Activated naive CD8-positive, alpha-beta T cell treated with anti-CD3 and anti-CD28 coated beads, Interleukin-2, amount 10 ng/mL, durations not matched to agents 7 days and 5 days (primary cell): ENCODE measurements at places on chromosomes 6 and 20. TPM values are rescaled to one million over a fixed set of nuclear protein-coding genes. Genes with fewer than 3 reads are reported as not detected.

DNA sequence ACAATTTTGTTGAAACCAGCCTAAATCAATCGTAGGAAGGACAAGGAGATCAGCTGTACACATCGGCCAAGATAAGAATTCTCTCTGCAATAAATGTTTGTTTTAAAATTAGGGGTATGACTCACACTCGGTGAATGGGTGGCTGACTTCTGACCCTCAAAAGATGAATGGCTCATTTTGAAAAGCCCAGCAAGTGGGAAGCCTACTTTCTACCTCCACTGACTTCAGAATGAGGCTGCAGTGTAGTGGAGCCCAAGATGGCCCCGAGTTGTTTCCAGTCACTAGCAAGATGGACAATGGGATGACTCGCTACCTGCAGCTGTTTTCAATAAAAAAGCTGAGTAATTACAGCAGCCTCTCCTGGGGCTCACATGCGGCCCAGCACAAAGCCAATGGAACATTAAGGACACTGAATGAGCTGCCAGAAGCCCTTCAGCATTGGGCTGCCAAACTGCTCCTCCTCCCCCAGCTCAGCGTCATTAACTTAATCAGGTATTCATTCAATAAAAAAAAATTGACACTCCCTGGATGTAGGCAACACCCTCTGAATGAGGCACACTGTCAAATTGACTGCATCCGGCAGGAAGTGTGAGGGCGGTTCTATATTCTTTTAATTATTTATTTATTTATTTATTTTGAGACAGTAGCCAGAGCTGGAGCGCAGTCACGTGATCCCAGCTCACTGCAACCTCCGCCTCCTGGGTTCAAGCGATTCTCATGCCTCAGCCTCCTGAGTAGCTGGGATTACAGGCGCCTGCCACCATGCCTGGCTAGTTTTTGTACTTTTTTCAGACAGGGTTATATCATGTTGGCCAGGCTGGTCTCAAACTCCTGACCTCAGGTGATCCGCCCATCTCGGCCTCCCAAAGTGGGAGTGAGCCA, 107.3 kb downstream of the GMPR start:
- no peaks in the 10 kb centered on the region for H3K36me3 ChIP-seq
- no peak overlapping the region for H3K4me3 ChIP-seq
- no peaks in the 10 kb centered on the region for H3K27me3 ChIP-seq
- no peak overlapping the region for H3K27ac ChIP-seq
- DNase-seq = no peak

Gene TRDN
- total RNA-seq = not detected

Gene LRFN2
- not detected for total RNA-seq

DNA sequence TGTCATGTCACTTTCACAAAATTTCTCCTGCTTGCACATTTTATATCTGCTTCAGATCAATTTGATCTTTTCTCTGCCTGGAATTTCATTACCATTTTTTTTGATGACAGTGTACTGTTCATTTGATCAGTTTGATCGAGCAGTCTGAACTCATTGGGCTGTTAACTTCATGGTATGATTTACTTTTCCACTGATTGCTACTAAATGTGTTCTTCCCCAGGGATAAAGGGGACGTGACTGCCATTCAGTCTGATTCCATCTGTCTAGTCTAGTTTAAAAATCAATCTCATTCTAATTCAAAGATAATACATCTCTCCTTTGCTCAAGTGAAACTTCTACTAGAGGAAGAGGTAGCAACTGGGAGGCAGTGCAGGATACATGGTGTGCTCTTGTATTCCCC, 21.1 kb downstream of the LAMP5 start:
- no peak for DNase-seq
- H3K4me1 ChIP-seq = no peaks in the 10 kb centered on the region
- H3K27me3 ChIP-seq = no peaks in the 10 kb centered on the region
- no peak overlapping the region for H3K4me3 ChIP-seq

Gene AGPAT4
- total RNA-seq = 4.9 TPM

Gene GPR6
- total RNA-seq = not detected

GRCh38 chr6:136647363-136647852, 97.2 kb upstream of the MAP7 start:
- H3K4me1 ChIP-seq = no peaks in the 10 kb centered on the region
- H3K27ac ChIP-seq = no peak overlapping the region
- H3K27me3 ChIP-seq = no peaks in the 10 kb centered on the region
- no peak for DNase-seq
- H3K36me3 ChIP-seq = no peaks in the 10 kb centered on the region
- H3K4me3 ChIP-seq = no peak overlapping the region

DNA sequence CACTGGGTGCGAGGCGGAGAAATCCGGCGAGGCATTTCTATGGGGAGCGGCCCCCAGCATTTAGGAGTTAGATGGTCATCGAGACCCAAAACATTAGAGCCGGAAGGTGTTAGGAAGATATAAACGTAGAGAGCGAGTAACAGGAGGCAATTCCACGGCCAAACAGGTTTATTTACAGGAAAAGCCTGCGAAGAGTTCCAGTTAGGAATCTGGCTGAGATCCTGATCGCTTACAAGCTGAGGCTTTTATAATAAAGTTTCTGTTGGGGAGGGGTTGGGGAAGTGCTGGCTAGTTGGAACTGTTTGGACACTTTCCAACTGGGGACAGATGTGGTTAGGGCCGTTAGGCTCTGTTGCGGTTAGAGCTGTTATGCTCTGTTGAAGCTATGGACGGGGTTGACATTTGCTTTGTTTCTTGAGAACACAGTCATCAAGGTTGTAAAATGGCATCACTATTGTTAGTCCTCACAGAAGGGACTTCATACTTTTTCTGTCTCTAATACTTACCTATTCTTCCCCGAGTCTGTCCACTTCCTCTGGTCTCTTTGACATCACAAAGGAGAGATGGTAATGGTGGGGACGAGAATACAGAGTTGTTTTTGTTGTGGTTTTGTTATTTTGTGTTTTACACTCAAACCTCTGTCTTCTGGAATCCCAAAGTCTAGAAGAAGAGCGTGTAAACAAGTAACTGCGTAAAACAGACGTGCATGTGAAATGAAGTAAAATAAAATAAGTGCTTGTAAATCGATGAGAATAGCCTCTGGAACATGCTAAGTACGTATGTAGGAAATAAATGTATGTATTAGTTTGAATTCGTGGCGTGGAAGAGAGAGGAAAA, 554 bp upstream of the ZSCAN31 start:
- no peak for DNase-seq
- no peak overlapping the region for H3K4me3 ChIP-seq
- no peak overlapping the region for H3K27ac ChIP-seq
- peaks cover 6% of the 10 kb centered on the region for H3K4me1 ChIP-seq
- H3K36me3 ChIP-seq = peaks cover 12% of the 10 kb centered on the region

GRCh38 chr6:53984581-53984980, 126.7 kb upstream of the MLIP start:
- no peaks in the 10 kb centered on the region for H3K36me3 ChIP-seq
- no peak overlapping the region for H3K27ac ChIP-seq
- no peak for DNase-seq
- peaks cover 4% of the 10 kb centered on the region for H3K27me3 ChIP-seq
- H3K4me3 ChIP-seq = no peak overlapping the region

- H3K4me3 ChIP-seq = no peak overlapping the region
- no peaks in the 10 kb centered on the region for H3K27me3 ChIP-seq
Observed at GRCh38 chr6:20919677-20920385, 385.6 kb downstream of the CDKAL1 start.

Gene NUS1
- 24.1 TPM for total RNA-seq

DNA sequence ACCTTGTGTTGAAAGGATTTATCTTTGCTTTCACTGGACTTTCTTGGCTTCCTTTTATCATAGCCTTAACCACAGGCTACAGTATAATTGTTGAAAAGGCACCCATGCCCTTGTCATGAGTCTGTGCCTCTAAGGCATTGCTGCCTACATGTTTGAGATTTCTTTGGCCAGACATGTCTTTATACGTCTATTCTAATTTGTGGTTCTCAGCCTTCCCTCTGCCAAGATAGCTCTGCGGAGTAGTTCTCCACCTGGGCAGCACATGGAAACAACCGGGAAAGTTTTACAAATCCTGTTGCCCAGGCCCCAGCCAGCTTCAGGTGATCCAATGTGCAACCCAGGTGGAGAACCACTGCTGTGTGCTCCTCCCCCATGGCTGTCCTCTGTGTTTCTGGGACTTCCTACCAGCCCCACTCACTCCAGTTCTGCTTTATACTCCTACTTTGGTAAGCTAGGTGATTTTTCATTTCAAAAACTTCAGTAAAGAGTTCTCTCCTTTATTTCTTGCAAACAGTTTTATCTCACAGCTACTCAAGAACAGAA, 159.6 kb upstream of the MYLIP start:
- H3K4me1 ChIP-seq = no peaks in the 10 kb centered on the region
- DNase-seq = no peak
- peaks cover 2% of the 10 kb centered on the region for H3K27me3 ChIP-seq
- H3K36me3 ChIP-seq = no peaks in the 10 kb centered on the region

- H3K36me3 ChIP-seq = no peaks in the 10 kb centered on the region
- no peak overlapping the region for H3K27ac ChIP-seq
- H3K27me3 ChIP-seq = peaks cover 5% of the 10 kb centered on the region
- H3K4me3 ChIP-seq = no peak overlapping the region
- DNase-seq = no peak
Observed at GRCh38 chr20:24875078-24875477, 74.0 kb upstream of the CST7 start.

Gene TULP4
- total RNA-seq = 58.1 TPM

Gene COL9A1
- not detected for total RNA-seq
